Activated CD4-positive, alpha-beta memory T cell treated with anti-CD3 and anti-CD28 coated beads, Interleukin-2, amount 10 ng/mL, durations not matched to agents 7 days and 5 days (primary cell): ENCODE measurements at places on chromosomes 16 and 17.

- DNase-seq: no peak
Observed at GRCh38 chr17:78958641-78959127, 21.0 kb downstream of the LGALS3BP start.

DNA sequence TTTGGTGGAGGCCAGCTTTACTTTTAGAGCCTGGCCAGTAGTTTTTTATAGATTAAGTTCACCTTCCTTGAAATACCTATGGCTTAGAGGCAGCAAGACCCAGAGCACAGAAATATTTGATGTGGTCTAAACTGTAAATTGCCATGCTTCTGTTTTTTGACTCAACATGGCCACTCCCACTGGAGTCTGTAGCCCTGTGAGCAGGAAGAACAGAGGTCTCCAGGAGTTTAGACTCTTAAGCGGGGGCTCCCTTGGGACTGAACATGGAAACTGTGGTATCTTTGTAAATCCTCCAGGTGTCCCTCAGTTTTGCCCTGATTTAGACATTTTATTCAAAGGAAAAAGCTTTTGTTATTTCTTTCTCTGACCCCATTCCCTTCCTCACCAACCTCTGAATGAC is 145.6 kb downstream of the FTO start:
- no peak for DNase-seq

GRCh38 chr17:7240375-7240774 is 1.1 kb upstream of the PHF23 start:
- DNase-seq: no peak

GRCh38 chr17:48970224-48970623 is 1.8 kb upstream of the GIP start:
- no peak for DNase-seq

DNA sequence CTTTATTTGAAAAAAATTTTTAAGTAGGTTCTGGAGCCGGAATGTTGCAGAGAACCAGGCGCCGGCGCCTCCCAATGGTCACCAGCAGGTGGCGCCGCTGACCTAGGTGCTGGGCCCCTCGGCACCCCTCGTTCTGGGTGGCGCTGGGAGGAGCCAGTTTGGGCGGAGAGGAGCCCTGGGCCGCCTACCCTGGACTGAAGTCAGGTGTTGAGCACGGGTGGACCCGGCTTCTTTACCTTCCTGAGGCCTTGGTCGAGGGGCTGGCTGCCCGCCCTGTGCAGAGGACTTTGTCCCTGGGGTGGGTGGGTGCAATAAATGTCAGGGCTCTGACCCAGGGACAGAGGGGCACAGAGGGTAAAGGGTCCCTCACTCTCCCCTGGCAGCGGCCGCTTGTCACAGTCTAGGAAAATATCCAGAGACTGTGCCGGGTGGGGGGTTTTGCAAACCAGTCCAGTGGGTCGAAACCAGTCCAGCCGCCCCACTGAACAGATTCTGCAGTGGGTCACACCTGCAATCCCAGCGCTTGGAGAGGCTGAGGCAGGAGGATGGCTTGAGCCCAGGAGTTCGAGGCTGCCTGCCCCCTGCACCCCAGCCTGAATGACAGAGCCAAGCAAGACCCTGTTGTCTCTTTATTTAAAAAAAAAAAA is 30.1 kb upstream of the TNFRSF13B start:
- peak; percentile 81 for DNase-seq

- no peak for DNase-seq
Observed at GRCh38 chr17:56173958-56174835, 20.9 kb downstream of the ANKFN1 start.

- no peak for DNase-seq
Observed at GRCh38 chr17:65405563-65405962, 155.9 kb downstream of the AXIN2 start.

GRCh38 chr16:65624666-65625065 is 502.8 kb upstream of the CDH11 start:
- DNase-seq: no peak

DNA sequence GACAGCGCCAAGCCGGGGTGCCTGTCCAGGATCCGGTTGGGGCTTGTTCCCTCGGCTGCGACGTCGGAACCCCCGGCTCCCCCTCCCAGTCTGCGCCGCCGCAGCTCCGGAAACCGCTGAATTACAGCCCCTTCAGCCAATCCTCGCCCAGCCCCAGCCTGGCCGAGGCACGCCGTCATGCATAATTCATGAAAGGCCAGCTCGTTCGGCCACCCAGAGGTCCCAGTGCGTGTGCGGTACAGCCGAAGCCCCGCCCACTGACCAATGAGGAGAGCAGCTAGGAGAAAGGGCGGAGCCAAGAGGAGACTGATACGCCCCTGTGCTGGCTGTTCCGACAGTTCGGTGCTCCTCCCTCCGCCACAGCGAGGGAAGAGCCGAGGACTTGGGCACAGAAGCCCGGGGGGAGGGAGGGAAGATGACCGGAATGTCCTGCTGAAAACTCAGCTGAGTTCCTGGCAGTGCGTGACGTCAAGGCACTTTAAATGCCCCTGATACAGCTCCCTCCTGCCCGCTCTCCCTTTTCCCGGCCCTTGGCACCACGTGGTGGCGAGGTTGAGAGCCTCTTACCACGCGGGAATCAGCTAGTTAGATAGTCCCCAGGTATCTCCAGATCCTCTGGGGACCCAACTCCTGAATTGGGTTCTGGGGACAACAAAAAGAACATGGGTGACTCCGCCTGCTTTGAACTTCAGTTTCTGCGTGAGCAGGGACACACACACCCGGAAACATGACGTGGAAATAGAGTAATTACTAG is at the start of gene STAT3:
Gene STAT3 (minus strand): TSS at position 62 of the 754 bp plus-strand sequence. CDS start 39,926 bp downstream, outside the sequence.
- peak; percentile 100 for DNase-seq

- DNase-seq: no peak
Observed at GRCh38 chr16:25713785-25714570, 22.2 kb downstream of the HS3ST4 start.

DNA sequence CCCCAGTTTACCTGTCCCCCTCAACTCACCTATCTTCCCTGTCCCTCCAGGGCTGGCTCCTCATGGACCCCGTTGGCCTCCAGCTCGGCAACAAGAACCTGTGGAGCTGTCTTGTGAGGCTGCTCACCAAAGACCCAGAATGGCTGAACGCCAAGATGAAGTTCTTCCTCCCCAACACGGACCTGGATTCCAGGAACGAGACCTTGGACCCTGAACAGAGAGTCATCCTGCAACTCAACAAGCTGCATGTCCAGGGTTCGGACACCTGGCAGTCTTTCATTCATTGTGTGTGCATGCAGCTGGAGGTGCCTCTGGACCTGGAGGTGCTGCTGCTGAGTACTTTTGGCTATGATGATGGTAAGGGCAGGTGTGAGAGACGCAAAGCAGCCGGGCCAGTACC is 31.3 kb downstream of the NLRC5 start:
- DNase-seq: no peak

DNA sequence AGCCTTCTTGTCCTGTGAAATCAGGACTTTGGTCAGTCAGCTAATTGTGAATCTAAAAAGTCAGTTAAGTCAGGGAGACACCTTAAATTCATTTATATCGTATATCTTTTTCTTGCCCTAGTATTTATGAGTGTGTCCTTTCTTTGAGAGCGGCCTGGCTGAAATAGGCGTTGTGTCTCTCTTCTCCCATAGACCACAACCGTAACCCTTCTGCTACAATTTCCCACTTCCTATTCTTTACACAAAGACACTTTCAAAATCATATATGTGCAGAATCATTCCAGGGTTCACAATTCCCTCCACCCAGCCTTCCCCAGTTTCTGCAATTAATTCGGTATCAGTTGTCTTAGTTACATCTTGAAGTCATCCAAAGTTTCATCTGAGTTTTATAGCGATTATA is 14.0 kb upstream of the COTL1 start:
- no peak for DNase-seq

GRCh38 chr16:11079652-11080187 is 135.4 kb downstream of the CLEC16A start:
- DNase-seq: no peak

- DNase-seq: no peak
Observed at GRCh38 chr16:83549316-83550182, 258.2 kb upstream of the HSBP1 start.

GRCh38 chr17:62705156-62705777 is 77.8 kb downstream of the MRC2 start:
- no peak for DNase-seq

DNA sequence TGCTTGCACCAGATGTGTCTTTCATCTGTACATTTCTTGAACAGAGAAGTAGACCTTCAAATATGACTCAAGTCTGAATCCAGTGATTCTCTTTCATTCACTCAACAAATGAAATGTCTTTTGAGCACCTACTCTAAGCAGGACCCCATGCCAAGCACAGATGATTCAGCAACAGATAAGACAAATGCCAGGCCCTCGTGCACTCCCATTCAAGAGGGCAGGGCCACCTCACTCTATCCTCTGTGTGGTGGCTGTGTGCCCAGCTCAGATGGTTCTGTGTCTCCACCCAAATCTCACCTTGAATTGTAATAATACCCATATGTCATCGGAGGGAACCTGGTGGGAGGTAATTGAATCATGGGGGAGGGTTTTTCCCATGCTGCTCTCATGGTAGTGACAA is 74.1 kb upstream of the NKD1 start:
- DNase-seq: no peak

DNA sequence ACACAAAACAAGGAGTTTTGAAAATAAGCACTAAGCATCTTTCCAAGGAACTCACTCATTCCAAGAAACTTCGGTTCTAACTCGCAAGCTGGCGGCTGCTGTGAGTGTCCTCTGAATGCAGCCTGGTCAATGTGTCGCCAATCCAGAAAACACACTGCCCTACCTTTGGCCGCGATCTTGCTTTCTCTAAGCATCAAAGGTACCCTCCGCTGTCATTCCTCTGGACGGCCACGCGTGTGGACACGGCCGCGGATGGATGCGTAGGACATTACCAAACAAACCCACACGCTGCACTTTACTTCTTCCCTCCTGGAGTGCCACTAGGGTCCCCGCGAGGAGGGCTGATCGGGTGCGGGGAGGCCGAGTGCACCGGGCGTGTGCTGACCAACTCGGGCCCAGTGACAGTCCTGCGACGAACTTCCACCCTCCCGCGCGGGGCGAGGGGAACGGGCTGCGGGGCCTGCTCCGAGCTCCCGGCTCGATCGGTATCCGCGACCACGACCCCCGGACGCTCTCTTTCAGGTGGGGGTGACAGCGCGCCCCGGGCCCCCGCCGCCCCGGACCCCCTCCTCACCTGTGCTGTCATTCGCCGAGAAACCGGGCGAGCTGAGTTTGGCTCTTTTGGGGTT is 1.1 kb downstream of the CREBBP start:
- DNase-seq: peak; percentile 31

GRCh38 chr17:40462343-40463121 is 19.3 kb downstream of the IGFBP4 start:
- DNase-seq: no peak

DNA sequence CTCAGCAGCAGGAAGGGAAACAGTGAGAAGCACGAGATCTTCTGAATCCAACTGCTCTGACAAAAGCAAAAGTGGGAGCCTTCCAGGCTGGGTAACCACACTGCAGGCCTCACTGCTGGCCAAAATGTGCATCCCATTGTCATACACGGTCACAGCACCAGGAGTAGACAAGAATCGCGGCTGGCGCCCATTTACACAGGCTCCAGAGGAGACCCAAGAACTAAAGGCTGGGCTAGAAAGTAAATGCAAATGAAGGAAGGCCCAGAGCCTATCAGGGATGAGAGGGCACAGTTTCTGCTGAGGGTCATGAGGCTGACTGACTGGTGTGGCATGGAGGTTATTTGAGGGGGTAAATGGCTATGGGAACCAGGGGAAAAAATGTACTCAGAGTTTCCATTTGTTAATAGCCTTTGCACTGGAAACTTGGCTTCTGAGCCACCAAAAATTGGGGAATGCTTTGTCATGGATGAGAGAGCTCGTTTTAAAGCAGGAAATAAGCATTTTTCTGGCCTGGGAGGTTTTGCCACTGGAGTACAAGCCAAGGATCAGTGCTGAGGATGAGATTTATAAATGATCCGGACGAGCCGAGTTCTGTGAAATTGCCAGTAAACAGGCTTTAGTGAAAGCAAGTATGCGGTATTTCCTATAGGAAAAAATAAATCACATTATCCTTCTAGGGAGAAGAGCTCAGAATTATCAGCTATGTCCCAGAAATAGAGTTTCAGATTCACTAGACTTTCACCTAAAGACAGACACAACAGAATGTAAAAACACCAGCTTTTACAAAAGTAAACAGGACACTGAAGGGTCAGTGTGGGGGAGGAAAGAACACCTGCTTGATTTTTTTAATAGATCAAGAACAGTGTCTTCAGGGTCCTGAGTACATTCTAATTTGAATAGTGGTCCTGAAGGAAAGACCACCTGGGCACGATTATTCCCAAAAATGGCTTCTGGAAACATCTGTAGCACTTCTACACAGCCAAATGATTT is 66.9 kb upstream of the GSG1L start:
- no peak for DNase-seq

DNA sequence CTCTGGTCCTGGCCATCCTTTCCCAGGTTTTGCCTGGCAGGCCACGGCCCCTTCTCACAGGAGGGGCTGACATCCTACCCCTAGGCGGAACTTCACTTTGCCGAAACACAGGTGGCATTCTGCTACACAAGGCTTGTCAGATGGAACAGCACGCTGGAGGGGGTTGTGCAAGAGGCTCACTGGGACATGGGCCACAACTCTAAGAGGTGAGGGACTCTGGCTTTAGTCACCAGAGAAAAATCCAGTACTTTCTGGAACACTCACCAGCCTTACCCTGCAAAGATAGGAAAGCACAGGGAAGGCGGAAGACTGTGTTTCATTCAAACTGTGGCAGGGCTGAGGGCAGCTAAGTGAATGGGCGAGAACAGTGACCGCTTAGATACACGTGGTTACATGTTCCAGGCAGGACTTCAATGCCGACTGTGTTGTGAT is 18.3 kb downstream of the CDC42EP4 start:
- no peak for DNase-seq

- no peak for DNase-seq
Observed at GRCh38 chr16:70418993-70419318, 19.9 kb downstream of the ST3GAL2 start.

DNA sequence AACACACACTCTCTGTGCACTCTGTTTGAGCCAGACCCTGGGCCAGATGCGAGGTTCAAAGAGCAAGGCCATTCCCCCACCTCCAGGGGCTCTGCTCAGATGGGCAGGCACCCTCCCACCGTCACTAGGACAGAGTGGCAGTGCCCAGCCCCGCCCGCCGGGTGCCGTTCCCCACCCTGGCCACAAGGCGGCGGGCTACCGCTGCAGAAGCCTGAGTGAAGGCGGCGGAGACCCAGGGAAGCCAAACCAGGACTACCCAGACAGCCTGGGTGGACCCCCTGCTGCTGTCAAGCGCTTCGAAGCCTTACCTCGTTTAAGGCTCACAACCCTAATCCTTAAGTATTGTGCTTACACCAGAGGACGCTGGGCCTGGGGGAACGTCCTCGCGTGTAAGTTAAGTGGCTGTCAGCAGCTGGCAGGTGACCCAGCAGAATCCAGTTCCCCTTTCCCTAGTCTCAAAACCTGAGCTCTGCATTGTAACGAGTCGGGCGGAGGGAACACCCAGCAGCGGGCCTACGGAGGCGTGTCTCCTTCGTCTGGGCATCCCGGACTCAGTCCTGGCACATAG is 4.5 kb downstream of the ARHGAP27 start:
- peak; percentile 84 for DNase-seq
